ENCODE measurements at places on chromosomes 12 and 14. TPM values are rescaled to one million over a fixed set of nuclear protein-coding genes. Genes with fewer than 3 reads are reported as not detected.

DNA sequence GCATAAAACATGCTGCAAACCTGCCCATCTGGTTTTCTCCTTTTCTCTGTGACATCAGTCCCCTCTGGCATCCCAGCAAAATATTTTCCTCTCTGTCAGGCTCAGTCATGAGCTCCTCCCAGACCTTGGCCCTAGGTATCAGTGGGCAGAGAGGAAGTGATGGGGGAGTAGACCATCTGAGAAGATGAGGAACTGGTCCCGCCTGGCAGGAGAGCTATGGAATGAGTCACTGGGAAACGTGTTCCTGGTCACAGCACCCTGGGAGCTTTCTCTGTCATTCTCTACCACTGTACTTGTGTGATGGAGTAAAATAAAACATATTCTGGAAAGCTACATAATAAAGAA, 5.0 kb upstream of the SRSF9 start:
- DNase-seq: no peak

- DNase-seq: no peak
Measured at GRCh38 chr14:33357225-33358010, 418.7 kb downstream of the NPAS3 start.

- DNase-seq: no peak
Measured at GRCh38 chr12:63893170-63893569, 48.7 kb downstream of the SRGAP1 start.

GRCh38 chr12:62211510-62211909, 48.7 kb upstream of the USP15 start:
- no peak for DNase-seq

GRCh38 chr14:73662487-73662943, 17.7 kb downstream of the DNAL1 start:
- DNase-seq: no peak

- no peak for DNase-seq
Measured at GRCh38 chr14:78005325-78005724, 164.8 kb upstream of the NRXN3 start.

DNA sequence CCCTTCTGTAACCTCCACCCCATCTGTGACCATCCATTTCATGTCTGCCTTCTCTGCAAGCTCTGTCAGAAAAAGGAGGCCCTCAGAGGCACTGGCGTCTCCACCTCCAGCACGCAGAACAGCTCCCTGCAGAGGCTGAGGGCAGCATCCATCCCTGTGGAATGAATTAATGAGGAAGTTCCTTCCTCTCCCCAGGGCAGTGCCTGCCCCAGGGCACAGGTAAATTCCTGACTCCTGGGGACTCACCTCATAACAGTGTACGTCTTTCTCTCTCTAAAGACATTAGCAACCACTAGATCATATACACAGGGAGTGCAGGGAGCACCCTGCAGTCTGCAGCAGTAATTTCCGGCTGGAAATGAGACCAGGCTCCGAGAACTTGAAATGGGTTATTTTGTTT, 155.0 kb upstream of the TMEM132C start:
- DNase-seq: no peak

GRCh38 chr14:104794993-104795780, at the start of gene AKT1:
TSS of gene AKT1 (minus strand) at chr14:104795748. CDS start at chr14:104792643, 3,105 bp downstream.
- DNase-seq: no peak

DNA sequence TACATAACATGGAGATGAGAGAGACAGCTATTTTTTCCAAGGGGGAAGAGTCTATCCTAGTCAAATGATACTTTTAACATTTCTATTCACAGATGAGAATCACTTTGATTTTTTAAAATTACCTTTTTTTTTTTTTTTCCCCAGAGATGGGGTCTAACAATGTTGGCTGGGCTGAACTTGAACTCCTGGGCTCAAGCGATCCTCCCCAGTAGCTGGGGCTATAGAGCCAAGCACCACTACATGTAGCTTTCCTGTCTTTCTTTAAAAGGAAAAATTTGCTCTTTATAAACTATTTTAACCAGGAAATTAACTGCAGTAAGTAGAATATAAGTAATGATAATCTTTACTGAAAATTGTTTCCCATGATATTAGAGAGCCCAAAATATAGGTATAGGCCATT, 3.3 kb downstream of the PRICKLE1 start:
- no peak for DNase-seq

DNA sequence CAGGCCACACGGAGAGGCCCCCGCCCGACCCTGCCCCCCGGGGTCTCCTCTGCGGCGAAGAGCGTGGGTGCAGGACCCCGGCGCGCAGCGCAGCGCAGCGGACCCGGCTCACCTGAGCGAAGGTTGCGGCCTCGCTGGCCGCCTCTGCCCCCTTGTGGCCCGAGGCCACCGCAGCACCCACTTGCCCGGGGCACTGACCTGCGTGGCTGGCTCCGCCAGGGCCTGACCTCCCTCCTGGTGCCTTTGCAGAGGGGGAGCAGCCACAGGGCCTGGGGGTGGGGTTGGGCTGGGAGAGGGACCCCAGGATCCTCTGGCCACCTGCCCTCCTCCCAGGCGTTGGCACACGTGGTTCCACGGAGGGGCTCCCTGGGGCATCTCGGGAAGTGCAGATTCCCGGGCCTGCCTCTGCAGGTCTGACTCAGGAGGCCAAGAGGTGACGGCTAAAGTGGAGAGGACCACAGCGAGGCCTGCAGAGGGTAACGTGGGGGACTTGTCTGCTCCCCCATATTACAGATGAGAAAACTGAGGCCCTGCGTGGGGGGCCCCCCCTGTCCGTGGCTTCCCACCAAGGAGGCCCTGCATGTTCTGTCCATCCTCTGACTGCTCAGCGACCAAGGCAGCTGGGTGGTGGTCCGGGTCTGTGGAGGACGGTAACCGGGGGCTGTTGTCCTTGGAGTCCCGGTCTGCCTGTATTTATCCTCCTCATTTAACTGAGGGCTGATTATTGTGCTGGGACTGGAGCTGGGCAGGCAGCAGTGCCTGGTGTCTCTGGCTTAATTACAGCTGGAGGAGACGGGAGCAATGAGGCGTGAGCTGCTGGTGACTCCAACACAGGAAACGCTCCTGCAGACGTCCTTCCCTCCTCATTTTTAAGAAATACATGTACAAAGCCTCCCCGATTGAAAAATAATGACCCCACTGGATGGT, 67.9 kb upstream of the BEGAIN start:
- DNase-seq: no peak

DNA sequence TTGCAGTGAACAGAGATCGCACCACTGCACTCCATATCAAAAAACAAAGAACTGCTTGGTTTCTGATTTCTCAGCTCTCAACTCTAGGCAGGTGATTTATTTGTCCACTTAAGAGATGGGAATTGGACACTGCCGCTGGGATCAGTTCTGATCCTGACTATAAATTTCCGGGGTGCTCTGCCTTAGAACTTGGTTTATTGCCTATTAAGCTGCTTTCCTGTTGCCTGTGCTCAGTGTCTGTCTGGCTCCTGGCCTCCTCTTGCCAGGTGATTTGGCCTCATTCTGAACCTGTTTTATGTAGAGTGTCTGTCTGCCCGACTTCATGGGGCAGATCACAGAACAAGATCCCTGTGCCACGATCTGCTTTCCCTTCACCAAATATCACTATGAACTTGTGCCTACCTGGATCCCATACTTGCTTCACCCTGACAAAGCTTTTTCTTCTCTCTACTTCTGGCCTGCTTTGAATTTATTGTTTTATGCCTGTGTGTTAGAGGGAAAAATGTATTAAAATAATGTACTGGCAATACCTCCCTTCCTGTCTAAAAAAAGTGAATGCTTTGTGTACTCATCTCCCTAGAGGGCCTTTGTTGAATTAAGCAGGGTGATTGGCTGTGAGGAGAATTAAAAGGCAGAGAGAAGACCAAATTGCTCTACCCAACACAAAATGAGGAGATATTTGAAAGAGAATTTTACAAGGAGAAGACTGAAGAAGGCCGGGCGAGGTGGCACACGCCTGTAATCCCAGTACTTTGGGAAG, 27.6 kb downstream of the CDKN1B start:
- no peak for DNase-seq

- no peak for DNase-seq
Measured at GRCh38 chr14:54374117-54374884, 22.5 kb upstream of the CDKN3 start.

GRCh38 chr14:75273272-75274049, 5.2 kb upstream of the FOS start:
- DNase-seq: no peak

DNA sequence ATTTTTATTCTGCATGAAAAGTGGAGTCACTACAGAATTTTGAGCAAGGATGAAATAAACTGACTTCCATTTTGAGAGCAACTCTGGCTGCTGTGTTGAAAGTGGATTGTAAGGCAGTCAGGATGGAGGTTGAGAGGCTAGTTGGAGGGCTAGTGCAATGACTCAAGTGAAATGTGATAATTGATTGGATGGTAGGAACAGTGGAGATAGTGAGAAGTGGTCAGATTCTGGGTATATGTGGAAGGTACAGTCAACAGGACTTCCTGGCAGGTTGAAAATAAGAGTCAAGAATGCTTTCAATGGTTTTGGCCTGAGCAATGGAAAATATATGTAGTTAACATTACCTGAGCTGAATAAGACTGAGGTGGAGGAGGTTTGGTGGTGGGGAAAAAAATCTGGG, 29.0 kb upstream of the CMAS start:
- no peak for DNase-seq

DNA sequence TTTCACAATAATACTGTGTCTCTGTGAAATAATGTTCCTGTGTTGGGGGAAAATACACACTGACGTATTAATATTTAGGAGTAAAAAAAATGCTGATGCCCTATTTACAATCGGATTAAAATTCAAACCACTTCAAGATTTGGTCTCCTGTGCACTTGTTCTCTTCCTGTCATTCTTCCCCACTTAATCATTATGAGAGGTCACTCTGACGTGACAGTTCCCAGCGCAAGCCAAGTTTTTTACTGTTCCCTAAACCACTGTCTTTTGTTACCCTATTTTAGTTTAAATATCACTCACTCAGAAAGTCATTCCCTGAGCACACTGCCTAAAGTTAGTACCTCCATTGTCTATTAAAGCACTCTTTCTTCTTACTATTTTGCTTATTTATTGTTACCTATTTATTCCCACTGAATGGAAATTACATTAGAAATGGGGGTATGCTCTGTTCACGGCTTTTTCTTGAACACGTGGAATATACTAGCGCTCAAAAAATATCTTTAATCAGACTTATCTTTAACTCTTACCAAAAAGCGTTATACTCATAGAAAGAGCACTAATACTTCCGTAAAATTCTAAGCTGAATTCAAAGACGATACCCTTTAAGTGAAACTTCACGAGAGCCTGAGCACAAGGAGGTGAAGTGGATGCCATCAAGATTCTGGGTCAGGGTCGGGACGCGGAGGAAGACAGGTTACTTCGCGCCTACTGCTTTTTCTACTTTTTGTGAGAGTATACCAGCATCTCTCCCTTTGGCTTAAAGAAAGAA, 670 bp upstream of the PSMA3 start:
- DNase-seq: peak; percentile 11

- no peak for DNase-seq
Measured at GRCh38 chr14:31881531-31882310, 195.4 kb upstream of the ARHGAP5 start.

- DNase-seq: no peak
Measured at GRCh38 chr12:53298164-53298563, 1.3 kb upstream of the MYG1 start.

- DNase-seq: no peak
Measured at GRCh38 chr12:91947459-91947858, 198.2 kb downstream of the BTG1 start.

- no peak for DNase-seq
Measured at GRCh38 chr12:128693771-128694170, 130.0 kb downstream of the SLC15A4 start.

DNA sequence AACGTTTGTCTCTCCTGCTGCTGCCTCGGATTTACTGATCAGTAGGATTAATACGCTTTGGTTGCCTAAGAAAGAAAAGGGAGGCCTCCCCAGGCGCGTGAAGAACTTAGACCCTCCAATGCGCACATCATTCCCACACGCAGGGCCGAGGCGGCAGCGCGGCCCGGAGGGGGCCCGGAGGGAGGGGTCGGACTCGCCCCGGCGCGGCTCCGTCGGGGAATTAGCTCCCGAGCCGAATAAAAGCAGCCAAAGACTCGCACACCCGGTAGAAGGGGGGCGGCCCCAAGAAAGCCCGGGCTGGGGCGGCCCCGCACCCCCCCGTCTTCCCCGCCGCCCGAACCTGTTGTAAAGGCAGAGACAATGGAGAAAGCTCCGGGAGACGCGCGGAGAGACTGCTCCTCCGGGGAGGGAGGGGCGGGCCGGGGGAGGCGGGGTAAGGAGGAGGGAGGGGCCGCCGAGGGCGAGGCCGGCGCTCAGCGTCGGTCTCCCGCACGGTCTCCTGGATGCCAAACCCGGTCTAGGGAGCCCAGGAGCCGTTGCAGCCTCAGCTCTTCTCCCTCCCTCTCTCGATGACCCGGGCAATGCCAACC, at the start of gene NELL2:
Gene NELL2 (minus strand): TSS at position 362 of the 590 bp plus-strand sequence. CDS start 446 bp downstream, outside the sequence.
- no peak for DNase-seq

GRCh38 chr14:77605392-77605972, 11.0 kb downstream of the SPTLC2 start:
- no peak for DNase-seq

GRCh38 chr12:90574676-90575075, 380.3 kb downstream of the CCER1 start:
- no peak for DNase-seq

DNA sequence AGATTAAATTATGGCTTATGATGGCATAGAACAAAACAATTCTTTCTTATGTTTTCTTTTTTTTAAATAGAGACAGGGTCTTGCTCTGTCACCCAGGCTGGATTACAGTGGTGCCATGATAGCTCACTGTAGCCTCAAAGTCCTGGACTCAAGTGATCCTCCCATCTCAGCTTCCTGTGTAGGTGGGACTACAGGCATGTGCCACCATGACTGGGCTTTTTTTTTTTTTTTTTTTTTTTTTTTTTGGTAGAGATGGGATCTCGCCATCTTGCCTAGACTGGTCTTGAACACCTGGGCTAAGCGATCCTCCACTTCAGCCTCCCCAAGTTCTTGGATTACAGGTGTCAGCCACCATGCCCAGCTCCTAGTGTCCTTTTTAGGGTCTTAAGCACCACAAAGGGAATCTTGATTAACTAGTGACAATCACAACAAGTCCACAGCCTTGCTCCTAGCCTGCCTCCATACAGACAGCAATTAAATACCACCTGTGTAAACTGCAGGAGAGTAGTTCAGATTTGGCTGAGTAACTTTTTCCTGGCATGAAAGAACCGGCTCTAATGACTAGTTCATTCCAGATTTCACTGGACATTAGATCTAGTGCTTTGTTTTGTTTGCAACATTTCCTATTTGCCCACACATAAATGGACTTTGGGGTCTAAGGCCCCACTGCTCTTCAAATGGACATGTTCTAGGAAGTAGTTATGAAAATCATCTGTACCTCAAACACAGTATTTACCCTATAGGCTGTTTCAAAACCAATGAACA, 61.6 kb downstream of the SH2B3 start:
- DNase-seq: no peak

- no peak for DNase-seq
Measured at GRCh38 chr12:49501895-49502294, 36.9 kb upstream of the KCNH3 start.

TWF1 gene
- polyA plus RNA-seq: 93.1 TPM

CATSPERB gene
- polyA plus RNA-seq: 0.36 TPM

KRT79 gene
- polyA plus RNA-seq: not detected

TMPRSS12 gene
- 0.06 TPM for polyA plus RNA-seq

IPO4 gene
- 33.2 TPM for polyA plus RNA-seq

Data from right renal pelvis (tissue), 4 donors.